ENCODE measurements at places on chromosomes 11 and 22.

DNA sequence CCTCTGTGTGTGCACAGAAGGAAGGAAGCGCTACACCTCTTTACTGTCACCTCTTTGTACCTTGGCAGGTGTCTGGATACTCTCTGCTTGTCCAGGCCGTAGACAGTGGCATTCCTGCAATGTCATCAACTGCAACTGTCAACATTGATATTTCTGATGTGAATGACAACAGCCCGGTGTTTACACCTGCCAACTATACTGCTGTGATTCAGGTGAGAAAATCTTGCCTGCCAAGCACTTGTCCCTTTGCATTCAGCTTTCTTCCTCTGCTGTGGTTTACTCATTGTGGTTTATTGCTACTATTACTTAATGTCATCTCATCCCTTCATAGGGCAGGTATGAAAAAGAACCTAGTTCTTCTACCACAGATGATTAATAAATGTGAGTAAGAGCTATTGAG, 131.9 kb upstream of the MTNR1B start:
- DNase-seq, result no peak

- DNase-seq, result no peak
These were observed 3.4 kb upstream of the SIDT2 start for GRCh38 chr11:117175104-117175503.

GRCh38 chr22:28983788-28984441, 77.7 kb downstream of the C22orf31 start:
- DNase-seq, result no peak

DNA sequence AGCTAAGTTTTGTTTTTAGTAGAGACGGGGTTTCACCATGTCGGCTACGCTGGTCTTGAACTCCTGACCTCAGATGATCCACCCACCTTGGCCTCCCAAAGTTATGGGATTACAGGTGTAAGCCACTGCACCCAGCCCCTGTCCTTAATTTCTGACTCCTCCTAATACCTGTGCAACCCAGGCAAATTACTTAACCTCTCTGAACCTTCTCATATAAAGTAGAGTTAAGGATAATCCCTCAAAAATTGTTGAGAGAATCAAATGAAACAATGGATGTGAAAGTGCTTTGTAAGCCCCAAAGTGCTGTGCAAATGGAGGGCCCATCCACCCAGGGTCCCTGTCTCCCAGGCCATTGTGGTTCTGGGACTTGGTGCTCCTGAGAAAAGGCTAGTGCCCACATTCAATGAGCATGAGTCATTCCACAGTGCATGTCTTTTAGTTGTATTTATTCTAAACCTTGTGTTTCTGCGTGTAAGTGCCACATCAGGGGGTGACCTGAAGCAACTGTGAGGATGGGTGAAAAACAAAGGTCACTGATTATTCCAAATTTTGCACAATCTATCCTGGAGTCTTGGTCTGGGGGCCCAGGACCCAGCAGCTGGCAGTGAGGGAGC, 61.4 kb upstream of the PTPRJ start:
- no peak for DNase-seq

- no peak for DNase-seq
These were observed 6.5 kb upstream of the GALR3 start for GRCh38 chr22:37816543-37817180.

- DNase-seq, result no peak
These were observed 15.1 kb downstream of the MCHR1 start for GRCh38 chr22:40694411-40694810.

GRCh38 chr11:125322289-125322688, 157.7 kb downstream of the PKNOX2 start:
- DNase-seq, result no peak

GRCh38 chr11:8987446-8987845, 16.4 kb downstream of the NRIP3 start:
- DNase-seq, result no peak

DNA sequence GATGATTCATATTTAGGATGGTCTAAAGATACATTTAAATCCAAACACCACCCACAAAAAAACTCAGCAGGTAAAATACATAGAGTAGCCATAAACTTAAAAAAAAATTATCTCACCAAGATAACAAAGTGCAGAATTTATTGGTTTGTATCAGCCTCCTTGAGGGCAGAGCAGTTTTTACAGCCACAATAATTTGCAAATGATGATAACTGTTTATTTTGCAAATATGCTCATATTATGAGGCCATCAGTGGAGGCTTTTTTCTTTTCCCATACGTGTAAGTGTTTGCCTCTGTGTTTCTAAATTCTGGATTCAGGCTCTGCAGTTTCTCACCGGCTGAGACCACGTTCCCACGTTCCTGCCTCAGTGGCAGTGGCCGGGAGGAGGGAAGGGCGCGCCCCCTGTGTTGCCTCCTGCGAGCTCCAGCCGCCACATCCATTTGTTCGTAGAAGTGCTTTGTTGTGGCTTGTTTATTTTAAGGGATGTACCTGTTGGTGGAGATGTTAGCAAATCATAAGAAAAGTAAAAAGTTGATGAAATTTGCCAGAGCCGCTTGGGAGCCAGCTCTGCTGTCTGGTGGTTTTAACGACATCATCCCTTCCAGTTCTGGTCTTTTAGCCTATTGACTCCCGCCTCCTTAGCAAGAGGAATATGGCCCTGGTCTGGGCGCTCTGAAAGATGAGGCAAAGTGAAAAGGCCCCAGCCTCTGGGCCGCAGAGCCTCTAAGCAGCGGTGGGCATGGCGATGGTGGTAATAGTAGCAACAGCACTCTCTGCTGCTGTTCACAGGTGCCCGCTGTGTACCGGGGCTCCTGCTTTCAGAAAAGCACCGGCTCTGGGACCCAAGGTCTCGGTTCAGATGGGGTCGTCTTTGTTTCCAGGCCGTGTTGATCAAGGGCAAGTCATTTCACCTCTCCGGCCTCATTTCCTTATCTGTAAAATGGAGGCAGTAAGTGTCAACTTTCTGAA, 66.7 kb upstream of the PPARA start:
- no peak for DNase-seq

DNA sequence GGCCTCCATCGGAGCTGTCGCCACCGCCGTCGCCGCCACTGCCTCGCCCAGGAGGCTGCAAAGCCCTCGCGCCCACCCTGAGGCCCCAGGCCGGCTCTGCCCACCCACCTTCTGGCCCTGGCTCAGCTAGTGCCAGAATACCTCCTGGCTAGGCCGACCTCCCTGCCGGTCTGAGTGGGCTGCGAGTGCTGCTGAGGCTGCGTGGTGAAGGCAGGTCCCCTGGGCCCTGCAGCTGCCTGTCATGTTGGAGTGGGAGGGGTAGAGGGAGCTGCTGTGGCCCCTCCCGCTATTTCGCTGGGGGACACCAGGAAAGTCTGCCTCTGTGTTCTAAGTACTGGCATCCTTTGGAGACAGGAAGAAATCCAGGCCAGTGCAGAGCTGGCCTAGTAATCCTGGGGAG, 34.2 kb downstream of the LRRC10B start:
- no peak for DNase-seq

- DNase-seq, result no peak
These were observed 41.0 kb downstream of the CD82 start for GRCh38 chr11:44606472-44606871.

DNA sequence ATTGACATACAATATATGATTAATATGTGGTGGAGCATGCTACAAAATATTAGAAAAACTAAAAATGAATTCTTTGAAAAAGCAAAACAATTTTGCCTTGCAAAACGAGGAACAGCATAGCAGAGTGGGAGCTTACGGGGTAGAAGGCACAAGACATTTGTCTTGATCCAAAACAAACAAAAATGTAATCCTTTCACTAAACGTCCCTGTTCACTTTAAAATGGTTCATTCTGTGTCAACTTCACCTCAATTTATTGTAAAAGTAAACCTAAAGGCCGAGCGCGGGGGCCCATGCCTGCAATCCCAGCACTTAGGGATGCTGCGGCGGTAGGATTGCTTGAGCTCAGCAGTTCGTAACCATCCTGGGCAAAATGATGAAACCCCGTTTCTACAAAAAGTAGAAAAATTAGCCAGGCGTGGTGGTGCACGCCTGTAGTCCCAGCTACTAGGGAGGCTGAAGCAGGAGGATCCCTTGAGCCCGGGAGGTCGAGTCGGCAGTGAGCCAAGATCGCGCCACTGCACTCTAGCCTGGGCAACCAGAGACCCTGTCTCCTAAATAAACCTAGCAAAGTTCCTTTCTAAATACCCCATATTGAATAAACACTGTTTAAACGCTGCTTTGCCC, 2.0 kb downstream of the PRDM10 start:
- no peak for DNase-seq

DNA sequence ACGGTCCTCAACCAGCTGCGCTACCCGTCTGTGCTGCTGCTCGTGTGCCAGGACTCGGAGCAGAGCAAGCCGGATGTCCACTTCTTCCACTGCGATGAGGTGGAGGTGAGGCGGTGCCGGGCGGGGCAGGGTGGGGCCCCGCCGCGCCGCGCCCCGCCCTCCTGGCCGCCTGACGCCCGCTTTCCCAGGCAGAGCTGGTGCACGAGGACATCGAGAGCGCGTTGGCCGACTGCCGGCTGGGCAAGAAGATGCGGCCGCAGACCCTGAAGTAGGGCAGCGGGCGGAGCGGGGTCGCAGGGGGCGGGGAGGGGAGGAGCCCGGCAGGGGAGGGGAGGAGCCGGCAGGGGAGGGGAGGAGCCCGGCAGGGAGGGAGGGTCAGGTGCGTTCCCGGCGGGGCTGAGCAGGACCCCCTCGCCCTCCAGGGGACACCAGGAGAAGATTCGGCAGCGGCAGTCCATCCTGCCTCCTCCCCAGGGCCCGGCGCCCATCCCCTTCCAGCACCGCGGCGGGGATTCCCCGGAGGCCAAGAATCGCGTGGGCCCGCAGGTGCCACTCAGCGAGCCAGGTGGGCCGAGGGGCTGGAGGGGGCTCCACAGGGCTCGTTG, 14.7 kb downstream of the EPS8L2 start:
- DNase-seq, result no peak

- DNase-seq, result no peak
These were observed 2.2 kb upstream of the CD151 start for GRCh38 chr11:830295-831117.

DNA sequence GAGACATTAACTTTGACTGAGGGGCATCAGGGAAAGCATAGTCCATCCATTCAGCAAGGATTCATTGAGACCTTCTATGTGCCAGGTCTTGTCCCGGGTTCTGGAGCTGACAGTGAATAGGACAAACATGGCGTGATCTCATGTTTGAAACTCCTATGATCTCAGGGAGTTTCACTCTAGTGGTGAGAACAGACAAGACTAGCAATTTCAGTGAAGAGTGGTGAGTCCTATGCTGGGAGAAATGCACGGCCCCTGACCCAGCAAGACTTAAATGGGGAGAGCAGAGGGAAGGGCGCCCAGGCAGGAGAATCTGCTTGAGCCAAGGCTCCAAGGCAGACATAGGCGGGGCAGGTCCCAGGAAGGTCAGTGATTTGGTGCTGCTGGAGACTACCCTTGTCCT, 155.7 kb downstream of the CEP164 start:
- no peak for DNase-seq

DNA sequence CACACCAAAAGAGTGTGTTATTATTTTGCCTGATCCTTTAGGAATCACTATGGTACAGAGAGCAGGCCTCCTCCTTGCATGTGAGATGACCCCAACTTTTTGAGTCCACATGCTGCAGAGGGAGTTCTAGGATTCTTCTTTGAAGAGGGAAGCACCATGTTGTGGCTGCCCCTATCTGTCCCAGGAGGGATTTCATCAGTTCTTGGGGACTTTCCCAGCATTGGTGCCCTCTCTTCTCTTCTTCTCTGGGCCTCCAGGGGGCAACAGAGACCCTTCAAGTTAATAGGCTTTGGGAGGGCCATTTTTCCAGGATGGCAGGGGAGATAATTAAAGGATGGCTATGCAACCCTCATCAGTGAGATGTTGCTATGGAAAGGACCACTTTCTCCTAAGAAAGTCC, 3.6 kb downstream of the MMP1 start:
- DNase-seq, result no peak

Data from tibial nerve (tissue), 4 donors.